ENCODE measurements at places on chromosomes 4 and X. TPM values are rescaled to one million over a fixed set of nuclear protein-coding genes. Genes with fewer than 3 reads are reported as not detected.

- H3K27me3 ChIP-seq: no peaks in the 10 kb centered on the region
- H3K27ac ChIP-seq: no peak overlapping the region
- no peak overlapping the region for H3K4me3 ChIP-seq
- no peaks in the 10 kb centered on the region for H3K4me1 ChIP-seq
Observed at GRCh38 chr4:53732661-53733060, 141.4 kb upstream of the LNX1 start.

DNA sequence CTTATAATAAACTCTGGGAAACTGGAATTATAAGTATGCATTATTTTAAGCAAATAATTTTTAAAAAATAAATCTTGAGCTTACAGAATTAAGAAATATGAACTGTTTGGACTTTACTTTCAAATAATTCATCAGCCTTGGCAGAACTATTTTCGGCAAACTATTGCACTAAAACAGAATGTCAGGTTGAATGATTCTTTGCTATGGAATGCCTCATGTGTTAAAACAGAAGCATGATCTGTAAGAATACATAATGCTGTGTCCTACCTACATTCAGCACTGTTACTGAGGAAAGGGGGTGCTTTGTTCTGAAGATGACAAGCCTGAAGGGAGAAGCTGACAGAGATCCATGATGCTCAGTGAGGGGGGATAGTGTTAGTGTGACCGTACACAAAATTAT, 55.6 kb upstream of the EXOC1L start:
- no peaks in the 10 kb centered on the region for H3K27me3 ChIP-seq
- no peak for DNase-seq
- H3K36me3 ChIP-seq: no peaks in the 10 kb centered on the region
- H3K4me3 ChIP-seq: no peak overlapping the region
- no peak overlapping the region for H3K27ac ChIP-seq
- no peaks in the 10 kb centered on the region for H3K4me1 ChIP-seq

Gene GALNTL6
- total RNA-seq: 18.9 TPM

GRCh38 chrX:2548711-2549423, 48.1 kb upstream of the DHRSX start:
- H3K4me3 ChIP-seq: no peak overlapping the region
- H3K36me3 ChIP-seq: no peaks in the 10 kb centered on the region
- no peak for DNase-seq
- no peaks in the 10 kb centered on the region for H3K4me1 ChIP-seq
- H3K27ac ChIP-seq: no peak overlapping the region

Gene CRLF2
- not detected for total RNA-seq

- H3K27me3 ChIP-seq: no peaks in the 10 kb centered on the region
- H3K27ac ChIP-seq: no peak overlapping the region
- H3K4me3 ChIP-seq: no peak overlapping the region
Observed at GRCh38 chr4:18252052-18252451, 230.5 kb upstream of the LCORL start.

DNA sequence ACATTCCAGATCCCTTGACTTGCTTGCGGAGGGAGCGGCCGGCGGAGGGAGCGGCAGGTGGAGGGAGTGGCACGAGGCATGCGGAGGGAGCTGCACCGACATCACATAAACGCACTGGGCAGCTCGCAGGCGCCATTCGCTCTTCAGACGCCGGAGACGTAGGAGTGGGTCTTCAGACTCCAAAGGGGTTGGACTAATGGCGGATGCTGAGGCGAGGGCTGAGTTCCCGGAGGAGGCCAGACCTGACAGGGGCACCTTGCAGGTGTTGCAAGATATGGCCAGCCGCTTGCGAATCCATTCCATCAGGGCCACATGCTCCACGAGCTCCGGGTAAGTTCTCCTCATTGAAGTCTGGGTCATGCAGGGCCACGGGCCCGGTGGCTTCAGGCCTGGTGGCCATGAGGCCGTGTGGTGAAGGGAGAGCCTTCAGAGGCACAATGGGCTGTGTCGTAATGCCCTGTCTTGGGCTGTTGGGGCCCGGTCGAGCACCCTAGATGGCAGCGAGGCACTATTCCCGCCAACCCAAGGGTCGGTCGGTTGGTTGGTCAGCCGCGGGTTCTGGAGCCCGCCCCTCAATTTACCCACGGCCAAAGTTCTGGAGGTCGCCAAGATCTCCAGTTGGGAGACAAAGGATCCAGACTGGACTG, at the start of gene TKTL1:
Gene TKTL1, plus strand, starts transcription at position 132 of the 647 bp plus-strand sequence. Its CDS starts 65 bp downstream, at position 197.
- no peak within 1 kb of the TSS for H3K4me3 ChIP-seq
- DNase-seq: no peak
- no peaks in the 10 kb centered on the region for H3K36me3 ChIP-seq
- H3K4me1 ChIP-seq: no peaks in the 10 kb centered on the region

DNA sequence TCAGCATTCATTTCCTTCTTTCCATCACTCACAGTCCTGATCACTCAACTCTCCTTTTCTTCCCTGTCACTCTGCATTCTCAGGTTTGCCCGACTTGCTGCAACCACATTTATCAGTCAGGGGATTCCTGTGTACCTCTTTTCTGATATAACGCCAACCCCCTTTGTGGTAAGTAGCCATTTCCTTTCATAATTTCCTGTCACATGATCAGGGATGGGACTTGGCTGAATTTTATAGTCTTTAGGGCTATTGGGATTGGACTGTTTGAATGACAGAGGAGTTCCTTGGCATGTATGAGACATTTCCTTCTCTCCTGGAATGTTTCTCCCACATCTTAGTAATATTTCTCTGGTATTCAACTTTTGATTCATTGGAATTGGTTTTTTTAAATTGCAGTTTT, 11.0 kb downstream of the PGM2 start:
- no peaks in the 10 kb centered on the region for H3K36me3 ChIP-seq
- H3K4me3 ChIP-seq: no peak overlapping the region
- peak overlapping the region; percentile 11 for H3K27ac ChIP-seq
- no peak for DNase-seq
- peaks cover 12% of the 10 kb centered on the region for H3K4me1 ChIP-seq

GRCh38 chr4:59904331-59904730, 1295.8 kb upstream of the ADGRL3 start:
- peak; percentile 22 for DNase-seq
- H3K36me3 ChIP-seq: no peaks in the 10 kb centered on the region
- no peak overlapping the region for H3K27ac ChIP-seq

DNA sequence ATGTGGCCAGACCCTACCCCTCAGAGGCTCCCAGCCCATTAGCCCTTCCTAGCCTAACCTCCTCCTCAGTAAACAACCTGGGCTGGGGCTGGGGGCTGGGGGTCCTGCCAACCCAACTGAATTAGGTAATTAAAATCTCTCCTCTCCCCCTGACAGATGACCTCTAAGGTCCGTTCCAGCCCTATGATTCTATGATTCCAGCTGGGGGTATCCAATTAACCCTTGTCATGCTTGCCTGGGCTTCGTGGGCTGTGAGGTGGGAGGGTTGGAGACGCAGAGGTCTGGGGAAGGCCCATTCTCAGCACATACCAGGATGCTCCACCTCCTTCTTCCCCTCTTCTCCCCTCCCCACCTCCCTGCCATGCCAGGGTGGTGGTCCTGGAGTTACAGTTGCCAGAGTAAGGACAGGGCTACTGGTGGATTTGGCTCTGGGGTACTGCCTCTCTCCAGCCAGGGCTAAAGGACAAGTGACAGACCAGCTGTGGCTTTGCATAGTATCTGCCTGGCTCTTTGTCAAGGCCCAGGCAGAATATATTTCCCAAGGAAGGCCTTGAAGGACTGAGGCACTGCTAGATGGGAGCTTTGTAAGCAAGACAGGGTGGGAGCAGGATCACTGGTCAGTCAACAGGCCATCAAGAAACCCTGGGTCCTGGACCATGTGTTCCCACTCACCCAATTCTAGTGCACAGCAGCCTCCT, 82.1 kb downstream of the EFNB1 start:
- no peak overlapping the region for H3K4me3 ChIP-seq
- H3K36me3 ChIP-seq: no peaks in the 10 kb centered on the region
- no peaks in the 10 kb centered on the region for H3K4me1 ChIP-seq
- H3K27me3 ChIP-seq: no peaks in the 10 kb centered on the region
- DNase-seq: no peak
